CD8-positive, alpha-beta memory T cell (primary cell): ENCODE measurements at places on chromosomes 13 and 19.

DNA sequence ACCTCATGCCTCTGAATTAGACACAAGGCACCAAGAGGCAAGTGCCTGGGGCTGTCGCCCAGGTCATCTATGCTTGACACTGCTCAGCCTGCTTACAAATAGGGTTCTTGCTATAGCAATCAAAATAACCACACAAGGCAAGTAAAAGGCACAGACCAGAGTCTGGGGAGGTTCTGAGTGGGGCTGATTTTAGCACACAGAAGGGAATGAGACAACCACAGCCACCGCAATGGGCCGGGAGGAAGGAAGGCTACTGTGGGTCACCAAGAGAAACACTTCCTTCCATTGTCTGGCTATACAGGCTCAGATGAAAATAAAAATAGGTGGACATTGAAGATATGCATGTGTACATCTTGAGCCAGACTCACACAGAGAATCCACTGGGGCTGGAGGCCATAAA, 159.1 kb downstream of the DLEU7 start:
- DNase-seq, result no peak

DNA sequence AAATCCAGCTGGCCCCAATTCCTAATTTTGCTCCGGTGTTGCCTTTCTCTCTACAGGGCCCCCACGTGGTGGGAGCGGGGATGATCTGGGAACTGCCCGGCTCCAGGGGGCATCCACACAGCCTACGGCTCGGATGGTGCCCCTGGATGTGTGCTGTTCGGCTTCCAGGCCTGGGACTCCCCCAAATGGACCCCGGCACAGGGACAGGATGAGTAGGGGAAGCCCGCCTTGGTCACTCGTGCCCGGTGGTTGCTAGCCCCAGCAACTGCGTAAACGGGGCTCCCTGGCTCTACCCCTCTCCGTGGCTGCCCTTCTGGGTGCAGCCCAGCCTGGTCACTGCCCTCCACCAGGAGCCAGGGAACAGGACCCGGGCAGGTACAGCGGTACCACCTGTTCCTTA, 111.5 kb downstream of the TEX26 start:
- DNase-seq, result no peak

DNA sequence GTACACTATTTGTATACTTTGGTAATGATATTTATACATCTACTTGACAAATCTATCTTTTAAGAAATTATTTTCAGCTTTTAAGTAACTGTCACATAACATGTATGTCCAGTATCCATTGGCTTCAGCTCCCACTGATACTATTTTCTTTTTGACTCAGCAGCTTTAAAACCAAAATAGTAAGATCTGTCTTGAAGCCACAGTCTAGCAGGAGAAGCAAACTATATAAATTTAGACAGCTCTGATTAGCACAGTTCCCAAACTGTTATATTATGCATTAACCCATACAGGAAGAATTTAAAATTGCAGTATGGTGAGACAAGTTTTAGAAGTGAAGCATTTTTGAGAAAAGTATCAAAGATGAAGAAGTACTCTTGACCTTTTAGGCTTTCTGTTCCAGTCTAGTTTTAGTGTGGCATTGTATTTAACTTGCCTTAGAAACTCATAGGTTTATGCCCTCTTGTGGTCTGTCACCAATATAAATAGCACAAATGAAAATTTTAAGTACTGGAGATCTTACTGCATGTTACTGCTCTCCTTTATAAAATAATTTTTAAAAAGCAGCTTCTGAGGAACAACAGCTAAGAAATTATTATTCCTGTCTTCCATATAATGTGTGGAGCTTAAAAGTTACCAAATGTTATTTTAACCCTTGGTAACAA, 24.7 kb downstream of the URI1 start:
- DNase-seq, result no peak

GRCh38 chr19:2475018-2475701, 767 bp upstream of the GADD45B start:
- peak; percentile 77 for DNase-seq

GRCh38 chr13:25923217-25924085, 128.4 kb downstream of the SHISA2 start:
- no peak for DNase-seq

DNA sequence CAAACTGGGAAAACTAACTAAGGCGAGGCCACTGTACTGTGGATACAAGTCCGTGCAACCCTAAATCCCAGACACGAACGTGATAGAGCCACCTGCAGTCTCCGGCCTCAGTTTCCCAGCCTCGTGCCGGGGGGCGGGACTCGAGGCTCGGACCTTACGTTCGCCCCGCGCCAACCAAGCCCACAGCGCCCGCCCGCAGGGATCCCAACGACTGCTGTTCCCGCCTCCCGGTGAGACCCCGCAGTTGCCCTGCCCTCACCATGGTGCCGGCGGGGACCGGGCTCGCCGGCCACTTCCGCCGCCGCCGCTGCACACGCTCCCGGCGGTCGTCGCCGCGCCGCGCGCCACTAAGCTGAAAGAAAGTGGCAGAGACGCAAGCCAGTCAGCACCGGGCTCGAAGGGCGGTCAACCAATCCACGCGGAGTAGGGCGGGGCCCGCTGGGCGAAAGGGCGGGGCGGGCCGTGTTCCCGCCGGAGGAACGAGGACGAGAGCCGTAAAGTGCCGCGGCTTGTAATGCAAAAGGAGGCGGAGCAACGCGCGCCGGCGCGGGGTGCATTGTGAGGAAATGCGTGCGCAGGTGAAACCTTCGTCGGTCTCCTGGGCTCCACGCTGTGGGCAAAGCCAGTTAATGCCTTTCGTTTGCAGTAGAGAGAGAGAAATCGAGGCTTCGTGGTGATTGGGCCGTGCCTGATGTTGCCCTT, at the start of gene LSM4:
LSM4 (minus strand) TSS at position 318 of the 702 bp plus-strand sequence; CDS start at position 262, 56 bp downstream.
- DNase-seq, result peak; percentile 99

DNA sequence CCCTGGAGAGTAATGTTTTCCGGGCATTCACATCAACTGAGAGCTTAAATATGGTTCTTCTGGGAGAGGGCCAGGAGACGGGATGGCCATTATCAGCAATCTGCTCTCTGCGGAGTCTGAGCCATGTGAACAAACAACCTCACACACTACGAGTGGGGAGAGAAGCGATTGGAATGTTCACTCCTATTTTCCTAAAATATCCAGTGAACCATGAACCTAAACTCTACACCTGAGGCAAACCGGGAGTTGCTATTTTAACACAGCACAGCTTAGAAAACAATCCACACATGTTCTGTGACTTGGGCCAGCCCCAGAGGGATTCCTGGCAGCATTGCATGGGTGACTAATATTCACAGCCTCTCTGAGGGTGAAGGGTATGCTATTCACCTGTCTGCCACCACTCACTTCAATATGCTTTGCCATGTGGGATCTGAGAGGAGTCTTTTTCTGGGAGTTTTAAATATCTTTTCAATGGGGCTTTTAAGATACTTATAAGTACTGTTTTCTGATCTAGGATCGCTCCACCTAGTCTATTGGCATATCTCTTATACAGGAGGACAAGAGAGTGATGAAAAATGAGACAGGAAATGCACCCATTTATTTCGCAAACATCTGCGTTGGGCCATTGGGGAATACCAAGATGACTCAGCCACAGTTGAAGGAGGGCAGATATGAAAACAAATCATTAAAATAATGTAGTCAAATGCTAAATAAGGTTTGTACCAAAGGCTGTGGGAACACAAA, 72.6 kb upstream of the SERP2 start:
- no peak for DNase-seq

- no peak for DNase-seq
Observed at GRCh38 chr13:93951951-93952350, 527.5 kb downstream of the DCT start.

- no peak for DNase-seq
Observed at GRCh38 chr13:89827552-89827951, 1519.9 kb upstream of the MIR17HG start.

DNA sequence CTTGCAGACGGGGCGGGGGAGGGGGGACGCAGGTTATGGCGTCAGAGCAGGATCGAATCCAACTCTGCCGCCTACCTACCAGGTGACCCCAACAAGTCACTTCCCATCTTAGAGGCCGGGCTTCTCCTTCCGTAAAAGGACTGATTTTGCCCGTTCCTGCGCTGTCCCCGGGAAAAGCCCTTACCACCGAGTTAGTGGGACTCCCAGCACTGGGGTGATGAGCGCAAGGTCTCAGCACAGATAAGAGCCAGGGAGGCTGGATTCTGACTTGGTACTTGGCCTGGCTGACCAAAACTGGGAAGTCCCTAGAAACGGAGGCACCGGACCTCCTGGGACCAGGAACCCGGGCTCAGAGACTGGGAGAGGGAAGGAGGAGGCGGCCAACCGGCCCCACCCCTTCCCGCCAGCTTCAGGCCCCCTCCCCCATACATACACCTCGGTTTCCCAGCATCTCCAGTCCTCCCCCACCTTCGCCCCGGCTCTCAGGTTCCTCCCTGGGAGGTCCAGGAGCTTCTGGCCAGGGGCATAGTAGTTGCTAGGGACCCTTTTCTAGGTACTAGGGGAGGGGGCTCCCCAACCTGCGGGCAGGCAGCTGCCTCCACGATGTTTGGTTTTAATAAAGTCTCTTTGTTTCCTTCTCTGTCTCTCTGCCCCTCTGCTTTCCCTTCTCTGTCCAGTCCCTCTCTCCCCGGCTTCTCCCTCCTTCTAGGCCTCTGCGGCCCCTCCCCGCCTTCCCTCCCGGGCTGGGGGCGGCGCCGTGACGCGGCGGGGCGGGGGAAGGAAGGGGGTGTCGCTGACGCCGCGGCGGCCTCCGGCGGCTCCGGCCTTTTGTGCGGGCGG, at the start of gene GRAMD1A:
GRAMD1A (plus strand) TSS at position 826 of the 840 bp plus-strand sequence. CDS start 156 bp downstream, outside the sequence.
- DNase-seq, result peak; percentile 69

- peak; percentile 51 for DNase-seq
Observed at GRCh38 chr19:47032171-47032811, 12.7 kb downstream of the NPAS1 start.

- no peak for DNase-seq
Observed at GRCh38 chr13:107361666-107362065, 793.7 kb upstream of the ARGLU1 start.

- no peak for DNase-seq
Observed at GRCh38 chr19:4357095-4357797, 13.9 kb downstream of the MPND start.

DNA sequence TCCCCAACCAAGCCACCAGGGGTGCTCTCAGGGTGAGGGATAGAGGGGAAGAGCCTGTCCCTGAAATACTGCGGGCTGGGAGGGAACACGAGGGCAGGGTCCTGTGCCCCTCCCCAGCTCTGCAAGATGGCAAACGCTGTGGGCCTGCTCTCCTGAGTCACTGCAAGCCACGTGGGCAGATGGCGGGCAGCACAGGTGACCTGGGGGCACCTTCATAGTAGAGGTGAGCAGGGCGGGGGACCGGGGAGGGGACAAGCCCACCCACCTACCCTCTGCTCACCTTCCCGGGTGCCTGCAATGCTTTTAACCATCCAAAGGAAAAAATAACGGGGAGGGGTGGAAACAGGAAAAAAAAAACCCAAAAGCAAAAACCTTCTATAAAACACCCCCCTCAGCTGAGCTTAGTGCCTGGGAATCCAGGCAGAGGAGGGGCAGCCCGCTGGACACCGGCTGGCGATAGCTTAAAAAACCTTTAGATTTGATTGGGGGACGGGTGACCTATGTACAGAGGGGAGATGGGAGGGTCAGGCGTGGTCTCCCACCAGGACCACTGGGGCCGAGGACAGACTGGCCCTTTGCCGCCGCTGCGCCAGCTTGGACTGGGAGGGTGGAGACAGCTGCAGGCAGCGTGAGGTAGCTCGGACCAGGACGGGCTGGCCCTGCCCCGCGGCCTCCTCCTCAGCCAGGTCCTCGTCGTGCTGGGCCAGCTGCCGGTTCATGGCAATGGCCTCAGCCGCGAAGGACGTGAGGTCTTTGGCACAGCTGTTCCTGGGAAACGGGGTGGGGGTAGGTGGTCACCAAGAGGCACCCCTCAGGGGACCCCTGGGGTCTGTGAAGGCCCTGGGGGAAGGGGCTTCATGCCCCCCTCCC, 11.7 kb downstream of the MKNK2 start:
- DNase-seq, result no peak

DNA sequence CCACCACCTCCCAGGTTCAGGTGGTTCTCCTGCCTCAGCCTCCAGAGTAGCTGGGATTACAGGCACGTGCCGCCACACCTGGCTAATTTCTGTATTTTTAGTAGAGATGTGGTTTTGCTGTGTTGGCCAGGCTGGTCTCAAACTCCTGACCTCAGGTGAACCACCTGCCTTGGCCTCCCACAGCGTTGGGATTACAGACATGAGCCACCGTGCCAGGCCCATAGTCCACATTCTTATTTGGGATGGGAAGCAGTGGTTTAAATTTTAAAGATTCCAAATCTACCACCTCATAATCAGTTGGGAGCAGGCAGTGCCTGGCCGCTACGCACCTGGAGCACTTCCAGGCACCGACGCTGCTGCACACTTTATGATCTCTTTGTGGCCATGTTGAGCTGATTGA, 160.6 kb upstream of the SOX1 start:
- no peak for DNase-seq

DNA sequence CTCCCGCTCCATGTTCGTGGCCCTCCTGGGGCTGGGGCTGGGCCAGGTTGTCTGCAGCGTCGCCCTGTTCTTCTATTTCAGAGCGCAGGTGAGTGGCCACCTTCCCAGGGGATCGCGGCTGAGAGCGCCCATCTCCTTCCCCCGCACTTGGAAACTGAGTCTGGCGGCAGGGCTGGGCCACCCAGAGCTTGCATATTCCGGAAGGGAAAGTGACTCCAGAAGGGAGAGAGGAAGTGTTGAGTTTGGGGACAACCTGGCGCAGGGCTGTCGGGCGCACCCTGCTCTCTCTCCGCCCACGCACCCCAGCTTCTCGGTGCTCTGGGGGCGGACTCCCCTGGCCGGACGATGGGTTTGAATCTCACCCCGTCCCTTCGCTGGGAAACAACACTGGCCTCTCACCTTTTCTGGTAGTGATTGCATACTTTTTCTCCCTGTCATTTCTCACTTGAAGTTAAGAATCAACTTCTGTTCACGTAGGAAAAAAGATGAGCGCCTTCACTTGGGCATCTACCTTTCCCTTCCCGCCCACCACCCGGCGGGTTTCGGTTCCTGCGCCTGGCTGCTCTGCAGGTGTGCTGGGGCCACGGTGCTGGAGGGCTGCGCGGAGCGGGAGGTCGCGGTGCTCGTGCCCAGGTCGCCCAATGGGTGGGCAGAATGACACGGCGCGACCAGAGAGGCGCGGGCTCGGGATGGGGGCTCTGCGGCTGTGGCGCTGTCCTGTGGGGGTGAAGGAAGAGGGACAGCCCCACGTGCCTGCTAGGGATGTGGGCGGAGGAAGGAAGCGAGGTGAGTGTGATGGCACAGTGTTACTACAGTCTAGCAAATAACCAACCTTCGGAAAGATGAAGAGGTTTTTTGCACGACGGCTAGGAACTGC, 721 bp downstream of the TNFSF11 start:
- peak; percentile 9 for DNase-seq

DNA sequence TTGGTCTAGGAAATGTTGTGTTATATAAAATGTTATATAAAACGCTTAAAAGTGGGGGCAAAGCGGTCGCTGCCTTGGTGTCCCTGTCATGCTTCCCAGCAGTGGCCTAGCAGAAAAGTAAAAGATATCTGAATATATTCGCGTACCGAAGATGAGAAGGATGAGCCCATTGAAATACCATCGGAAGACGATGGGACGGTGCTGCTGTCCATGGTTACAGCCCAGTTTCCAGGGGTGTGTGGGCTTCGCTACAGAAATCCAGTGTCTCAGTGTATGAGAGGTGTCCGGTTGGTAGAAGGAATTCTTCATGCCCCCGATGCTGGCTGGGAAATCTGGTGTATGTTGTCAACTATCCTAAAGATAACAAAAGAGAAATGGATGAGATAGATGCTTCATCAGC, 110.9 kb upstream of the DIAPH3 start:
- no peak for DNase-seq
